ENCODE measurements at places on chromosomes 3 and 15.
A peak's percentile ranks its signal among the peaks of the same experiment; 100 is the strongest.

- DNase-seq, result no peak
These were observed 1.1 kb upstream of the TNFAIP8L3 start for GRCh38 chr15:51095681-51096331.

GRCh38 chr15:96053781-96054428, 276.6 kb upstream of the NR2F2 start:
- no peak for DNase-seq

GRCh38 chr3:28103861-28104260, 137.6 kb upstream of the CMC1 start:
- DNase-seq, result no peak

GRCh38 chr3:101823525-101823924, 25.8 kb upstream of the NFKBIZ start:
- no peak for DNase-seq

GRCh38 chr3:102660653-102661052, 225.8 kb downstream of the ZPLD1 start:
- no peak for DNase-seq

GRCh38 chr15:100284701-100285100, 57.1 kb downstream of the ADAMTS17 start:
- no peak for DNase-seq

- no peak for DNase-seq
These were observed 135.9 kb downstream of the KCNAB1 start for GRCh38 chr3:156256256-156256655.

- DNase-seq, result no peak
These were observed 174.3 kb downstream of the EBLN2 start for GRCh38 chr3:73235768-73236167.

DNA sequence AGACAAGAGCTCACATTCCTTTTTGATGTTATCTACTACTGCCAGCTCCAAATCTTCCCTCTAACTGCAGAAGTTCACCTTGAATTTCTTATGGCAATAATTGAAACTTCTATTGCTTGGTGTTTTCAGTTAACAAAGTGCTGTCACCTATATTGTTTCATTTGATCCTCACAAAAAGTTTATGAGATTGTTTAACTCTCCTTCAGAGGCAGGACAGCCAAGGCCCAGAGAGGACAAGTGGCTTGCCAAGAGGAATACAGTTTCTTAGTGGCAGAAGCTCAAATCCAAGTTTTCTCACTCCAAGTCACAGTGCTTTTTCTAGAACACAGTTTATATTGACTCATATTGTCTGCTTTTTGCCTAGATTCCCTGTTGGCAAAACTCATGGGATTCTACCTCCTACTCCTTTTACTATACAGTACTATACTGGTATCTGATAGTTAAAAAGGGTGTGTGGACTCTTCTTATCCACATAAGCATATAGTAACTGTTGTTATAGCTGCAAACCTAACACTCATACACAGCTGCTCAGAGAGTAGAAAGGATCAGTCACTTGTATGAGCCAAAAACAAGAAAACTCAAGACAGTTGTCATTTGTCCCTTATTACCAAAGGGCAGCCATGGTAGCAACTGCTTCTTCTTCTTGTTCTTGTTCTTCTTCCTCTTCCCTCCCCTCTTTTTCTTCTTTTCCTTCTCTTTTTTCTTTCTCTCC, 15.9 kb downstream of the TM4SF4 start:
- DNase-seq, result no peak

GRCh38 chr15:34258151-34258550, 33.3 kb downstream of the EMC4 start:
- no peak for DNase-seq

GRCh38 chr3:47006145-47006651, 26.7 kb downstream of the NBEAL2 start:
- no peak for DNase-seq

GRCh38 chr3:168615493-168616020, 519.8 kb upstream of the GOLIM4 start:
- no peak for DNase-seq

DNA sequence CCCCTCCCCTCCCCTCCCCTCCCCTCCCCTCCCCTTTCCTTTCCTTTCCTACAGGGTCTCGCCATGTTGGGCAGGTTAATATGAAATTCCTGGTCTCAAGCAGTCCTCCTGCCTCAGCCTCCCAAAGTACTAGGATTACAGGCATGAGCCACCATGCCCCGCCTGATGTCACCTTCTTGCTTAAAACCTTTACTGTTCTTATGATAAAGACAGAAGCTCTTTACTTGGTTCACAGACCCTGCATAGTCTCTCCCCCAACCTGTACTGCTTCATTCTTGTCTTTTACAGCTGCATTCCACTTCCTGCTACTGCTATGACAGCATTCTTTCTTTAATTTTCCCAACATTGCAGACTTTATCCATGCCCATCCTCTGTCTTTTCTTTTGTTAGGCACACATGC, 20.8 kb downstream of the MED12L start:
- DNase-seq, result no peak

DNA sequence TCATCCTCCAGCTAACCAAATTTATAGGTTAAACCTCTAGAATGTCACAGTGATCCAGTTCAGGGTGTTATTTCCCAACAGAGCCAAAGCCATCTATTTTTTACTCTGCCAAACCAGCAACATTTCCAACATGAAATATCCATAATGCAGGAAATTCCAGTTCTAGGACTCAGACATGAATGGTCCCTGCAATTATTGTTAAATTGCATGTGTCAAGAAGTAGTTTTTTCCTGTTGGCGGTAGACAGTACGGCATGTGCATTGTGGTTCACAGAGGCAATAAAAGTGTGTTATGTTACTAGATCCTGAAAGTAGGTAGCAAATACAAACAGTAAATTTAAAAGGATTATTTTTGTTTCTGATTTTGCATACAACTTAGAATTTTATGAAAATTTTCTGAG, 215.7 kb upstream of the THBS1 start:
- peak; percentile 81 for DNase-seq

- DNase-seq, result peak; percentile 39
These were observed 954.2 kb downstream of the CADM2 start for GRCh38 chr3:85912980-85913379.

DNA sequence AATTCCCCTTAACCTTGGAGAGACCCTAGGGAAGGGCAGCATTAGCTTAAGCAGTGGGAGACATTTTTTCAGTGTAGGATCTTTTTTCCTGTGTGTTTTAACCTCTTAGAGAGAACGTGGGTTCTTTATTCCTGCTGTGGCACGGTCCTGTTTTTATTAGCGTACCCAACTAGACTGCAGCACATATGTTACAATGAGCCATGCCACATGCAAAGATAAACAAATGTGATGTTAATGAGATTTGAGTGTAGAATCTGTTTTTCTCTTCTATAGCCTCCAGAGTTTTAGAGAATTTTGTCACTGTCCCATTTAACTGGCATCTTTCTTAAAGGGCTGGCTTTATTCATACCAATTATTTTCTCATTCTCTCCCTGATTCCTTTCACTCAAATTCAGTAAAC, 347.5 kb downstream of the CNTN4 start:
- no peak for DNase-seq

GRCh38 chr3:139443186-139443585, 33.1 kb downstream of the RBP2 start:
- DNase-seq, result no peak

DNA sequence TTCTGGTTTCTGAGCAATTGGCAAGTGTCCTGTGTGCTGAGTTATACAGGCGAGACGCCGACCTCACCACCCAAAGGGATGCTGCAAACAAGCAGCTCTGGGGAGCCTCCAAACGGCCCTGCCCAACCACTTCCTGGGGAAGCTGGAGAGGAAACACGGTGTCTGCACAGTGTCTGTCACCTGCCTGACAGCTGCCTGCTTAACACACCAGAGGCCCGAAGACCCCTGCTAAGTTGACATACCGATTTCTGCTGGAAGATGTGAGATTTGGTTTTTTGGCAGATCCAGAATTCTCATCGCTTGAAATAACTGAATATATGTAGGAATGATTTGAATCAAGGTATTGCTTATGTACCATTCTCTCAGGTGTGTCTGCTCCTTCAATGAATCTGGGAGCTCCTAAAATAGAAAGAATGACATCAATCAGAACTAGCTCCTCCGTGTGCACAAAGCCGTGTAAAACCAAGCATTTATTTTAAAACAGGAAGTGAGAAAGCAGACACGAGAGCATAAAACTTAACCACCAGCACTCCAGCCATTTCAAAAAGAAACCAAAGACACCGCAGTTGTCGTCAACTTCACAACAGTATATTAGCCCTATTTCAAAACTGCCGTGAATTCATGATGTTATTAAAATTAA, 27.2 kb downstream of the LRRC2 start:
- DNase-seq, result peak; percentile 60

- no peak for DNase-seq
These were observed 25.8 kb upstream of the BLM start for GRCh38 chr15:90691369-90691768.

- no peak for DNase-seq
These were observed 113.2 kb upstream of the NSMCE3 start for GRCh38 chr15:29382862-29383261.

GRCh38 chr3:114839476-114839875, 307.6 kb downstream of the ZBTB20 start:
- peak; percentile 35 for DNase-seq

GRCh38 chr15:36645106-36645505, 65.7 kb downstream of the CDIN1 start:
- DNase-seq, result no peak

GRCh38 chr3:159856590-159857104, 132.0 kb upstream of the IL12A start:
- no peak for DNase-seq

GRCh38 chr3:156604642-156605144, 49.8 kb upstream of the SSR3 start:
- no peak for DNase-seq

DNA sequence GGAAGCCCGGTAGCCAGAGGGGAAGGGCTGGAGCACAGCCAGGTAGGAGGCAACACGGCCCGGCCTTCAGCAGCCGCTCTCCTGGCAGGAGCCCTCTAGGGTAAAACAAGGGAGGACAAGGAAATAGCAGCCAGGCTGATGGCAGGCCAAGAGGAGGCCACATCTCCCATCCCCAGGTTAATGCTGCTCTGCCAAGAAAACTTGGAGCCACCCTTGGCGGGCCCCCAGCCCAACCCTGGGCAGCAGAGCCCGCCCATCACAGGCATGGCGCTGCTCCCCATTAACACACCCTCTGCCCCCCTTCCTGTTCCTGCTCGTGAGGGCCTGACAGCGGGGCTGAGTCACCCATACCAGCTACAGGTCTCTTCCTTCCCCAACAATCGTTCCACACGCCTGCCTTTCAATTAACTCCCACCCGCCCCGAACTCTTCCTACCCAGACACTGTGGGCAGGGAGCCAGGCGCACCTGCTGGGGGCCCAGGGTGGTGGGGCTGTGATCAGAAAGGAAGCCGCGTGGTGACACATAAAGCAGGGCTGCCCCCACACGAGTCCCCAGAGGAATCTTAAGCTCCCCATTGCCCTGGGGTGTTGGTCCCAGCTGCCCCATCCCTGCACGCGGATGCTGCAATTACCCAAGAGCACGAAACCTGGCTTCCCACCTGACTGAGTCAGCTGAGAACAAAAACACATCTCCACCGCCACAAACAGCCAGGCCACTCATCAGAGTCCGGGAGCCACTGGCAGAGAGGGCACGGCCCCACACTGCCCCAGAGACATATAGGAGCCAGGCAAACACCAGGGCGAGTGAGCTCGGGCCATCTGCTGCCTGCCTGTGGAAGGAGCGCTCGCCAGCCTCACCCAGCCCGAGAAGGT, at the start of gene C15orf62:
Gene C15orf62 (plus strand): TSS at position 707 of the 873 bp plus-strand sequence. CDS start 516 bp downstream, outside the sequence.
- peak; percentile 13 for DNase-seq

GRCh38 chr15:101138913-101139880, 112.7 kb downstream of the CHSY1 start:
- peak; percentile 87 for DNase-seq

- DNase-seq, result no peak
These were observed 39.5 kb upstream of the ATP2C1 start for GRCh38 chr3:130854208-130854864.
